ENCODE measurements at places on chromosomes 5 and 9.

- no peak for DNase-seq
Observed at GRCh38 chr9:96491880-96492525, 42.0 kb downstream of the HABP4 start.

GRCh38 chr5:64210866-64211265, 45.2 kb downstream of the RNF180 start:
- no peak for DNase-seq

DNA sequence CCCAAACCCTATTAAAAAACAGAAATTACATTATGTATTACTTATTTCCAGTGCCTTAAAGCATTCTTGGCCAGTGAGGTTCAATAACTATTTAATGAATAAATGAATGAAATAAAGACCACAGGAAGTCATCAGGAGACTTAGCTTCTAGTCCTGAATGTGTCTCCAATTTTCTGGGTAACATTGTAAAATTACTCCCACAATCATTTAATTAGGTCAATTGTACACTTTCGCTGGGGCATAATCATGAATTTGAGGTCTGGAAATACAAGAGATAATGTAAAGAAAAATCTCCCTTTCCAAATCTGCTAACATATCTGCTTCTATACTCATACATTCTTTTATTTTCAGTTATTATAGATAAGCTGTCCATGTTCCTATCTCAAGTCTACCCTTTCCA, 199.2 kb downstream of the TLR4 start:
- DNase-seq = no peak

DNA sequence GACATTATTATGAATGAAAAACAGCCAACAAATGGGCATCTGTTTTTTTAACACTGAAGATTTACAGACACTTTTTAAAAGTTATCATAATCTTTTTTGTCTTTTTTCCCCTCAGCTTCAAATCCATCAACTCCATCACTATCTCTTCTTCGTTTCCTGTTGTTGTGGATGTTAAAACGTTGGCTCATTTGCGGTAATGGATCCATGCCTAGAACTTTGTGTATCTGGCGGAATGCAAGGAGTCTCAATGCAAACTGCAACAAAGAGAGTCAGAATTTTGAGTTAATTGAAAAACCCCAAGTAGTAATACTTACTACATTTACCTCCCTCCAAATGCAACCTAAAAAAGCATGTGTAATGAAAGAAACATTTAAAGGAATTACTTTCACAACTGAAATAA, 42.9 kb upstream of the MTMR12 start:
- no peak for DNase-seq

DNA sequence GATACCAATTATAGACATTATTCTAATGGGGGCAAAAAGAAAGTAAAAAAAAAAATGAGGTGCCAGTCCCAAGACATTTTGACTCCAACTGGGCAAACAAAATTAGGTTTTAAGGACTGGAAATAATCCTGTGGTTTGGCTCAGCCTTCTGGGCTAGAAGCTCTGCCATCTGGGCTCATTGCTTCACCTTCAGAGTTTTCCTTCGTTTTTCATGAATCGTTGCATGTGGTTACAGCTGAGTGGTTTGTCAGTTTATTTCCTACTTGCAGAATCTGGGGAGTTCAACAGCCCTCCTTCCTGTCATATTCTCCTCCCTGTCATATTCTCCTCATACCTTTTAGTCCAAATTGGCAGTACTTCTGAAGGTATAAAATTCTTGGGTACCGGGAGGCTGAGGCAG, 12.0 kb downstream of the UGT3A2 start:
- no peak for DNase-seq

GRCh38 chr5:44252545-44252944, 136.7 kb downstream of the FGF10 start:
- no peak for DNase-seq

DNA sequence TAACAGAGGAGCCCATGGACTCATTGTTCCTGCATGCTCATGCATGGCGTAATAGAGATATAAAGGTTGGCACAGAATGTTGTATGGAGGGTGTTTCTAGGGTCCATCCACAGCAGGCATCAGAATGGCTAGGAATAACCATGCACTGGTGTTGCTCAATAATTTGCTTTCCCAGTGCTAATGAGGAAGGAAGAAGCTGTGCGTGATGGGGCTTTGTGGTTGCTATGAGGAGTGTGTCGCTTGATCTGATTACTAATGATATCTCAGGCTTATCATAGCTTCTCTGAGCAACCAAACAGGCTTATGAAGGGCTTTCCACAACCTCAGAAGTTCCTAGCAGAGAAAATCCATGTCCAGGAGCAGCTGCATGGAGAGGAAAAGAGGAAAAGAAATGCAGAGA, 151.3 kb upstream of the TRPC7 start:
- DNase-seq = no peak

DNA sequence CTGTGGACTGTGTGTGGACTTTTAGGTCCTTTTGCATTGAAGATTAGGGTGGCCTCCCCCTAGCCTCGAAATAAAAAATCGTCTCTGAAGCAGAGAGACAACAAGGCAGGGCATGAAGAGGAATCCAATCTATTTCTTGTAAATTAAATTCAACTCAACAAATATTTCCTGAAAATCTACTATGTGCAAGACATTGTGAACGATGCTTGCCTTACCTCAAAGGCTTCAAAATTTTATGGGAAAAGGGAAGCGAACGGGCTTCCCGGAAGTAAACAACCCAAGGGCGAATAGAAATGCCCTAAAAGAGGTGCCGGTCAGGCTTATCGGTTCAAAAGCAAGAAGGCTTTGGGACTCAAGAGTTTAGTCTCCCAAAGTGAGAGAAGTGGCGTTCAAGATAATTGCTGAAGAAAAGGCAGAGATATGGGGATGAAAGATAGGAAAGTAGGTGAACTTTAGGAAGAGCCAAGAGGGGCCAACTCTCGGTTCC, 525 bp downstream of the KIF24 start:
- no peak for DNase-seq

- DNase-seq = peak; percentile 54
Observed at GRCh38 chr5:134003817-134004625, 754 bp downstream of the VDAC1 start.

- DNase-seq = no peak
Observed at GRCh38 chr5:170587808-170588207, 84.0 kb downstream of the KCNIP1 start.

GRCh38 chr5:151755383-151755782, 3.0 kb downstream of the ATOX1 start:
- no peak for DNase-seq

GRCh38 chr5:24268482-24269056, 376.2 kb downstream of the CDH10 start:
- DNase-seq = no peak

- DNase-seq = no peak
Observed at GRCh38 chr5:979100-979817, 29.3 kb upstream of the NKD2 start.

- peak; percentile 14 for DNase-seq
Observed at GRCh38 chr5:150081541-150082283, 4.6 kb downstream of the CSF1R start.

DNA sequence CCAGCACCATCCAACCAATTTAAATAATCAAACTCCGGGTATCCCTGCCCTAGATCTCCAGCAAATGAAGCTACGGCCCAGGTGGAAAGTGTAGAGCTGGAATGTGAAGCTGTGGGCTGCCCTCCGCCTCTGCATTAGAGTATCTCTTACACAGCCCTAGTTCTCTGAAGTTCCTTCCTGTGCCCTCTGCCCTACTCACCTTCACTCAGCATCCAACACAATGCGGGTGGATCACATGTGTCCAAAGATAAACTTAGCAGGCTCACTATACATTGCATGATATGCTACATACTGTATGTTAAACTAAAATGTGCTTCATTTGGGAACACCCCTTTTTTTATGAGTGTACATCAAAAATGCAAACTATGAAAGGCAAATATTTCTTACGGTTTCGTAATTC, 70.0 kb upstream of the RAD23B start:
- no peak for DNase-seq

DNA sequence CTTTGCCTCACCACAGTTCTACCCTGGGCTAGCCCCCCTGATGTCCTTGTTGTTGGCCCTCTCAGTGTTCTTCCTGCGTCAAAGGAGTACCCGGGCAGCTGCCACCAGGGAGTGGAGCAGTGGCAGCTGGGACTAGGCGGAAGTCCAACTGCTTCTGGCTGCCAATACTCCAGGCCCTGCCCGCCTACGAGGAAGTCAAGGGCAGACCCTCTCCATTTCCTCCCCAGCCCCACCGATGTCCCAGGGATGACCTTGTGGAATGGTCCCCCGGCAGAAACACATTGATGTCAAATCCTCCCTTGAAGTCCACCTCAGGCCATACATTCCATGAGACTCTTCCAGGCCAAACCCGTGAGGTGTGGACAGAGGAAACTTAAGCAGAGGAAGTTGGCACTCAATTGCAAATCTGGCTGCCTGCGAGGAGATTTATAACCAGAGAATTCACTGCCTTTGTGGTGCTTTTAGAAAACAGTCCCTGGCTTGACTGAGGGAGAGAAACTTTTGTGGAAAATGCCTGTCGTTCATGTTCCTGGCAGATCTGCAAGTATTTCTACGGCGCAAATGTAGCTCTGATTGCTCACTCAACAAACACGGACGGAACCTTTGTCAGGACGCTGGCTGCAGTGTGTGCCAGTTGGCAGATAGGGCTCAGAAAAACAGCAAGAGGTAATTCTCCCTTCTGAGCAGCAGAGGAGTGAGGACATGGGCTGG, 339.7 kb downstream of the RAB3C start:
- DNase-seq = no peak

DNA sequence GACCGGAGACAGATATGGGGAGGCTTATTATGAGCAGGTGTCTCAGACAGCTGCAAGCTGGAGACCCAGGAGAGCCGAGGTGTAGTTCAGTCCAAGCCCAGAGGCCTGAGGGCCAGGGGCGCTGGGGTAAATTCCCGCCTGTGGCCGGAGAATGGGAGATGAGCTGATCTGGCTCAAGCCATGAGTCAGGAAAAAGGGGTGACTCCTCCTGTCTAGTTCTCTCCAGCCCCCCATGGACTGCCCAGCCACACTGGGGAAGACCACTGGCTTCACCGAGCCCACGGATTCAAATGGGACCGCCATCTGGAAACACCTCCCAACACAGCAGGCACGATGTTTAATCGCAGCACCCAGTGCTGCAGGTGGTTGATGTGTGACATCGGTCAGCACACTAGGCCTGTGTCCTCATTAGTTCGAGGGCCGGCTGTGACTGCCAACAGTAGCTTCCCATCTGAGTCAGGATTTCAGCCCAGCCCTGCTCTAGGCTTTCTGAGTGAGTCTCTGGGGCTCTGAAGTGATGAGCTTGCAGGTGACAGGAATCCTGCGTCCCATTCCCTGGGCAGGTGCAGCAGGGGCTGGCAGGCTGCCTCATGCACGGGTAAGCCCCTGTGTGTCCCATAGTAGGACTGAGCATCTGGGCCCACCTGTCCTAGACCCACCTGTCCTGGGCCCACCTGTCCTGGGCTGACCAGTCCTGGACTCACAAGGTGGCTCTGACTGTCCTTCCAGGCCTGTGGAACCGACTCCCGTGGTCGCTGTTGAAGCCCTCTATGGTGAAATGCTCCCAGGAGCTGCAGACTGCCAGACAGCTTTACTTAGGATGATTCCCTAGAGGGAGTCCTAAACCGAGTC, 49.7 kb downstream of the AHRR start:
- no peak for DNase-seq

DNA sequence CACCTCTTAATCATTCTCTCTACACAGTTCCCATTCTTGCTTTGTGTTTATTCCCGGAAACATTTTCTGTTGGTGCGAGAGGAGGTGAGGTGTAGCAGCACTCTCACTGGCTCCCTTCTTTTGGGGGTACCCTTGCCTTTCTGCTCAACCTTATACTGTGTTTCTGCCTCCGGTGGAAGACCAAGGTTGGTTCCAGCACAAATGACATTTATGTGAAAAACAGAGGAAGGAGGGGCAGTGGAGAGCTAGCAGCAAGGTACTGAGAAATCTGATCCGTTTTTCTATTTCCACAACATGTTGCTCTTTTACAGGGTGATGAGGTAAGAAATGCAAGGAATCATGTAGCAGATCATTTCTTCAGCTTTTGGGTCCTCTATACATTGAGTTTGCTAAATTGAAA, 648.0 kb upstream of the DMAC1 start:
- DNase-seq = no peak

DNA sequence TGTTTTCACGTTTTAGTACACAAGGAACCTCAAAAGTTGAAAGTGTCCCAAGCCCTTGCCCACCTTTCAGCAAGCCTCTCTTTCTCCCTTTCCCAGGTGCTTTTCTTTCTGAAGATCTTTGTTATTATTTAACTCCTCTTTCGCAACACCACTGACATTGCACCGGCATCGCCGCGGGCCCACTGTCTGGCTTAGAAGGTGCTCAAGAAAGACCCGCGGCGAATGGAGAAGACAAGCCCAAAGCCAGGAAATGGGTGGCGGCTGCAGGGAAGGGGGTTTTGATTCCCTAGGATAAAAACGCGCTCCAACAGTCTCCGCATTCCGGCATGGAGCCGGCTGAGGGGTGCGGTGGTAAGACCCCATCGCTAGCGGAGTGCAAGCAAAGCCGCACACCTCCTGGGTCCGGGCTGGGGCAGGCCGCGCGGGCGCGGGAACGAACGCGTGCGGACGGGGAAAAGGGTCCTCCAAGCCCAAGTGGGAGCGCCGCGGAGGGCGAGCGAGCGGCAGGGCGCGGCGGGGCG, 404 bp upstream of the AFAP1L1 start:
- DNase-seq = no peak

DNA sequence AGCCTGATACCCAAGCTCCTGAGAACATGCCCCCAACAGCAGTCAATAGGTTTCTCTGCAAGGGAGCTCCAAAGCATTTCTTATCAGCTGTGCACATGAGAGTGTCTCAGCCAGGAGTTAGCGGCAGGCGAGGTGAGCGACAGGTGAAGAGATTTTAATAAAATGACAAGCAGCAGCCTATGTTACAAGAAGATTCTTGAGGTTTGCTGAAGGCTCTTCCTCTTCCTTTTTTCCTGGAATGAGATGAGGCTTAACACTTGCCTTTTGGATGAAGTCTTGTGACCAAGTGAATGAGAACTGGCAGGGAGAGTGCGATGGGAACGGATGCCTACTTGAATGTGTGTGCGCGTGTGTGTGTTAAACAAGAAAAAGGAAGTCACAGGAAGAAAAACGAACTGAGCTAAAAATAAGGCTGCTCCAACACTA, 76.1 kb downstream of the SHB start:
- DNase-seq = no peak

DNA sequence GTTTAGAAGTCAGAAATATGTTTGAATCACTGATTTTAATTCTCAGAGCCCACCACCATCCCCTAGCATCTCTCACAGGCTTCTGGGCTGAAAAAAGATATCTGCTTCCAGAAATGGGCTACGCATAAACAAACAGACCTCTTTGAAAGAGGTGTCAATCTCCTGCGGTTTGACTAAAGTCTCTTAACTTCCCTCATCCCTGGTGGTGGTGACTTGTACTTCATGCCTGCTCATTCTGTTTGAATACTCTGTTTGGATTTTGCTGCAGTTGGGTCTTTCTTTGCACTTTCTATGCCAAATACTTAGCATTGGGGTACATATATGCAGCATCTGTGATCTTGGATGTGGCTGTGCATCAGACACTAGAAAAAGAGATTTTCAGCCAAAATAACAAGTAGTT, 157.2 kb upstream of the ATP10B start:
- no peak for DNase-seq

GRCh38 chr9:99400184-99400731, 178.2 kb downstream of the SEC61B start:
- DNase-seq = no peak
